ENCODE measurements at places on chromosomes 3 and 15.

DNA sequence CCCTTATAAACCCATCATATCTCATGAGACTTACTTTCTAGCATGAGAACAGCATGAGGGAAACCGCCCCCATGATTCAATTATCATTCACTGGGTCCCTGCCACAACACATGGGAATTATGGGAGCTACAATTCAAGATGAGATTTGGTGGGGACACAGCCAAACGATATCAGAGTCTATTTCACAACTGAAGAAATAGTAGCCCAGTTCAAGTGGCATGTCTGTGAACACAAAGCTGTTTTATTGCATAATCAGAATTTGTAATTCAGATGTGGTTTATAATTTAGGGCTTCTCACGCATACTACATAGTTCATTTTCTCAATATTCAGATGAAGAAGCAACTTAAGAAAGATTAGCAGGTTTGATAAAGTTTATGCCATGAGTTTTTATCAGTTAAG lies 1188.0 kb upstream of the ALCAM start:
- DNase-seq = no peak

- DNase-seq = peak; percentile 50
Measured at GRCh38 chr3:196941729-196942225, 551 bp downstream of the NCBP2 start.

DNA sequence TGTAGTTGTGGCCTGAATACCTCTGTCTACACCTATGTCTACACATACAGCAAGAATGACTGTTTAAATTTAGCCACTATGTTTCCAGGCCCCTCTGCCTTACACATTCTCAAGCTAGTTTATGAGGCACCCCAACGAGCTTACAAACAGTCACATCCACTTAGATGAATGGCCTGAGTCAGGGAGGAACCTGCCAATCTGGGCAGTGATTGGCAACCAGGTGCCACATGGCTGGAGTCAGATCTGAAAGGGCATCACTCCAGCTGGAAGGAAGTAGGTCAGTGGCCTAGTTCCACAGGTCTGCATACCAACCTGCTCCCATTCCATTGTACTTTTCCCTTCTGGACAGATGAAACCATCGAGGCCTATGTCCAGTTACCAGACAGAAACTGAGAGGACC lies 136.3 kb downstream of the FOXP1 start:
- DNase-seq = no peak

DNA sequence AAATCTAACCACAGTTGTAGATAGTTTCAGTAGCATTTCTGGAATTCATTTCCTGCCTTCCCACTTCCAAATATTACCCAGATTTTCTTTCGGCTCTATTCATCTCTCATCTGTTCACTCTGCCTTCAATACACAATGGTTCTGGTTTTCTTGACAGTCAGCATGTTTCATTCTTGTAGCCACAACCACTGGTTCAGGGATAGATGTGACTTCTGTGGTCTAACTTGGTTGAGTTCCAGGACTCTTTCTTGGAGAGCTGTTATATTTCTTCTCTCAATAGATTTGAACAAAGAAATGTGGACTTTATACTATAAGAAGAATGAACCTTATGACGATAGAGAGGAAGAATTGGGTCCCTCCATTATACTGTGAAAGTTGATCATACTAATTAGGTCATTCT lies 228.8 kb downstream of the NSUN3 start:
- DNase-seq = no peak

GRCh38 chr3:2839876-2840275 lies 270.3 kb downstream of the IL5RA start:
- no peak for DNase-seq

DNA sequence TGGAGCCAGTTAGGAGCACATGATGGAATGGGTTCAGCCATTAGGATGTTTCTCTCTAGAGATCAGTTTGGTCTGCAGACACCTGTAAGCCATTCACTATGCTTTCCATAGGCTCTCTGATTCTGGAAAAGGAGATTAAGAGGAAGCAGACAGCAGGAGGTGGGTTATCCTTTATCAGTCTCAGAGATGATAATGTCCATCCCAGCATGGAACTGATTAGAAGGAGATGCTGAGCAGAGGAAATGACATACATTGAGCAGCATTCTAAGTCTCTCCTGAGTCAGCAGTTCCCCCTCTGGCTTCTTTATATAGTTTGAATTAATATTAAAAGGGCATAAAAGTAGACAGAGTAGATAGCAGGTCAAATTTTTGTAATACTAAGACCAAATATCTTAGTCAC lies 591.1 kb downstream of the GBE1 start:
- DNase-seq = no peak

- DNase-seq = peak; percentile 31
Measured at GRCh38 chr3:134666466-134666865, 15.6 kb upstream of the KY start.

DNA sequence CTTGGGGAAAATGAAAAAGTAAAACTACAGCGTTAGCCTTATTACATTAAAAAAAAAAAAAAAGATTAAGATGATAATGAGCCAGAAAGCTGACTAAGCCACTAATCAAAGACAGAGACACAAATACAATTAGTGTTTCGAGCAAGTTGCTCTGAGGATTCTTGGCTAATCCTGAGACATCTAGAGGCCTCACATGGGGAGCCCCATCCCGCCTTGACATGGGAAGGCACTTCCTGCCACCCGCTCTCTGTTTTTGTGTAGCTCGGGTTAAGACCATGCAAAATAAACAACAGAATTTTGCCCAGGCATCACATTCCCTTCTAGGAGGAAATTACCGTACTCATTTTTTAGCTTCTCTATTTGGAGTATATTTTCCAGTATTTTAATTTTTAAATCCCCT lies 15.3 kb downstream of the HESX1 start:
- DNase-seq = no peak

Measured in RWPE1 (cell line).